ENCODE measurements at places on chromosomes 5 and 9.
A peak's percentile ranks its signal among the peaks of the same experiment; 100 is the strongest.

GRCh38 chr9:84600739-84601138, 68.8 kb upstream of the NTRK2 start:
- no peak for DNase-seq

DNA sequence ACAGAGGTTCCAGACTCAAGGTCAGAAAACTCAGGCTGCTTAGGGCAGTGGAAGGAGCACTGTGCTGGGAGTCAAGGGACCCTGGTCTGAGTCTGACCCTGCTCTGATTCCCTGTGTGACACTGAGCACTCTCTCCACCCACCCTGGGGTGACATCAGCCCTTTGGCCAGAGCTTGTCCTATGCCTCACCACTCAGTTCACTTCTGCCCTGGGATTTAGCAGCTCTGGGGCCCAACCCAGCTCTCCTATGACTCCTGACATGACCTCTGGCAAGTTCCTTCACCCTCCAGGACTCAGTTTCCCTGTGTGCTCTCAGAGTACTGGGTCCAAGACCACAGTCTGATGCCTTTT, 63.9 kb downstream of the FAM114A2 start:
- no peak for DNase-seq

GRCh38 chr9:8074713-8075286, 275.2 kb upstream of the DMAC1 start:
- DNase-seq = no peak

DNA sequence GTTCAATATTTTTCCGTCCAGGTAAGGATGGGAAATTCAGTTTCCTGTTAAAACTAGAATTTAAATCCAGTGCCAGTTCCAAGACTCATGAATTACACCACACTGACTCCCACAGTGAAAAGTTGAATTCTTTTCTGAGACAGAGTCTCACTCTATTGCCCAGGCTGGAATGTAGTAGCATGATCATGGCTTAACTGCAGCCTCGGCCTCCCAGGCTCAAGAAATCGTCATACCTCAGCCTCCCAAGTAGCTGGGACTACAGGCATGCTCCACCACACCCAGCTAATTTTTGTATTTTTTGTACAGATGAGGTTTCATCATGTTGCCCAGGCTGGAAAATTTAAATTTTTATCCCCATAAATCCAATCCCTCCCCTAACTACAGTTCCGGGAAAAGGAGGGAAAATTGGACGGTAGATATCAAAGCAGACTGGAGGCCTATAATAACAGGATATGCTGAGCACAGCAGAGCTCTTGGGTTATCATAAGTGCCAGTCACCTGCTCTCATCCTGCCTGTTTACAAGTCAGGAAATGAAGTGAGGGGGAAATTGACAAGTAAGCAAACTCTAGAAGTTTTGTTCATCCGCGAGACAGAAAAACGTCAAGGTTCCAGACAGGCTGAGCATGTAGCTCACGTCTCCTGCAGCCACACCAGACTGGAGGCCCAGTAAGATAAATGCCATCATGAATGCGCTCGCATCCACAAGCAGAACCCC, 105.7 kb downstream of the UGCG start:
- DNase-seq = no peak

DNA sequence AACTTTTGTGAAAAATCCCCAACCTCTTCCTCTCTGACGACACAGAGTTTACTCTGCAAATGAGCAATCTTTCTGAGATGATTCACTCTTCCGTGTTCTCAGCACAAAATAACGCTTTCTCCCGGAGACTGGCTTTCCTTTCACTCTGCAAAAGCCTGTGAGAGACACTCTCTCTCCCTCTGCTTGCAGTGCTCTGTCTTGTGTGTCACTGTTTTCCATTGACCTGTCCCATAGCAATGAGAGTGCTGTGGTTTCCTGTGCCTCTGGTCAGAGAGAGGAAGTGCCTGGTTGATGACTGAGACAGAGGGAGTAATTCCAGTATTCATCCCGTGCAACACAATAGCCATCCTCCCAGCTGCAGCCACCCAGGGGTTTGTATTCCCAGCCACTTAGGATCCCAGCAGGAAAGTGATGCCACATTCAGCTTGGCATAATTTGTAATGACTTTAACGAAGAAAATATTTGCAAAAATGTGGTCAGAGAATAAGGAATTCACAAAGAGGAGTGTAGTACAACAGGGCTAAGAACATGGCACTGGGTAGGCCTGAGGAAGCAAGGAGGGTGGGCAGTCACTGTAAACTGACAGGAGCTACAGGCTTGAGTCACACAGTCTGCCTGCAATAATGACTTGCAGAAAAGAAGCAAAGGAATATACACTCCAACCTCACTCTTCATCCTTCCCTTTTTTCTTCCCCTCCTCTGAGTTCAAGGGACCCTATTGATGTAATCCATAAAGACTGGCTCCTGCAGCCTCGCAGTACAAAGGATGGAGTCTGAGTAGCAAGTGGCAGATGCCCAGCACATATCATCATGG, 463.5 kb upstream of the RGMB start:
- peak; percentile 38 for DNase-seq

DNA sequence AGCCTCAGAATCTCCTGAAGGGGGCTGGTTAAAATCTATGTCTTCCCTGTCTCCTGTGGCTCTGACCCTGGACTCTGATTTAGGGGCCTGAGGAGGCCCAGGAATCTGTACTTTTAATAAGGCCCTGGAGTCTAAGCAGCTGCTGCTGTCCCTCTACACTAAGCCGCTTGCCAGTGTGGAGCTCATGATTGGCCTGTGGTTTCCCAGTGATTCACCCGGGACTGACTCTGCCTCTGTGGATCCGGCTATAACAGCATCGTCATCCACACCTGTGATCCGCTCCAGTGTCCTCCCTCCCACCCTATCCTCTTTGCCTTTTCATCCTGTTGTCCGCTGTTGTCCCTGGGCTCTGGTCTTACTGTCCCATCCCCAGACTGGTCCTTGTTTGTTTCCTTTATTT, 3.7 kb downstream of the SLC31A2 start:
- no peak for DNase-seq

GRCh38 chr5:89308606-89309040, 425.6 kb upstream of the MEF2C start:
- DNase-seq = no peak
